ENCODE measurements at places on chromosomes 2 and 18. TPM values are rescaled to one million over a fixed set of nuclear protein-coding genes. Genes with fewer than 3 reads are reported as not detected.

DNA sequence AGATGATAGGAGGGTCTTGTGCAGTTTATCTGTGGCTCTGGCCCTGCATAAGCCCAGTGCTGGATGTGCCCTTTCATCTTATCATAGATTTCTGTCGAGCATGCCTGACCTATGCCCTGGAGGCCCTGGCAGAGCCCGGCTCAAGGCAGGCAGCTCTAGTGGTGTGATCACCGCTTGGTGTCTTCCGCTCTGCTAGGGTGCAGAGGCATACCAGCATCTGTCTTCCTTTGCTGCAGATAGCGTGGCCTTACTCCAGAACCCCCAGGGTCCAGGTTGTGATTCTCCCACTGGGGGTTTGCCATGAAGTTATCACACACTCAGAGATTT lies 13.7 kb upstream of the TRAF3IP1 start:
- no peak for DNase-seq

DNA sequence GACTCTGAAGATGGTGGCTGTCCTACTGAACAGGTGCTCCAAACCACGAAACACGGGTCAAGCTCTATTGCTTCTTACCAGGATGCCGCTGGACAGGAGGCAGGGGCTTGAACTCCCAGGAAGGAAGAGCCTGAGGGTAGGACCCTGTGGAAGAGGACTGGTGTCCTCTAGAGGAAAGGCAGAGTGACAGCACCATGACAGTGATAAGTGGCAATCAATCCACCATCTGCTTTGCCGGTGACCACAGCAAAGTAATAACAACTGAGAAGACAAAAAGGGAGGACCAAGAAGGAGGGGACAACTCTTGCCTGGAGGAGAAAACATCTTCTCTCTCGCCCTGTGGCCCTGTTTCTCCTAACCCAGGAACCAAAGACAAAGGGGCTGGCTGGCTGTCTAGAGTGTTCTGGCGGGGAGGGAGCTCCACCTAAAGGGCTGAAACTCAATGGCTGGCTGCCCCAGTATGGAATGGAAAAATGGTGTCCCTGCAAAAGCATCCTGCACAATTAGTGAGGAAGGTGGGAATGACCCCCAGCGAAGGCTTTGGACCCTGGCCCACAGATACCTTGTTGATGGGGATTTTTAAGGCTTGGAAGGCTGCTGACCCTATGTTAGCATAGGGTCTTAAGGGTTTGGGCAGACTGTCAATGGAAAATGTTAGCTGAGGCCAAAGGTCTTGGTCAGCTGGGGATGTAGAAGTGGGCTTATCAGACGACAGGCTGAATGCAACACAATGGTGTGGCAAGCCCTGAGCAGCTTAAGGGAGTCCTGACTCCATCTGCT lies 35.4 kb downstream of the PROC start:
- DNase-seq: no peak

DNA sequence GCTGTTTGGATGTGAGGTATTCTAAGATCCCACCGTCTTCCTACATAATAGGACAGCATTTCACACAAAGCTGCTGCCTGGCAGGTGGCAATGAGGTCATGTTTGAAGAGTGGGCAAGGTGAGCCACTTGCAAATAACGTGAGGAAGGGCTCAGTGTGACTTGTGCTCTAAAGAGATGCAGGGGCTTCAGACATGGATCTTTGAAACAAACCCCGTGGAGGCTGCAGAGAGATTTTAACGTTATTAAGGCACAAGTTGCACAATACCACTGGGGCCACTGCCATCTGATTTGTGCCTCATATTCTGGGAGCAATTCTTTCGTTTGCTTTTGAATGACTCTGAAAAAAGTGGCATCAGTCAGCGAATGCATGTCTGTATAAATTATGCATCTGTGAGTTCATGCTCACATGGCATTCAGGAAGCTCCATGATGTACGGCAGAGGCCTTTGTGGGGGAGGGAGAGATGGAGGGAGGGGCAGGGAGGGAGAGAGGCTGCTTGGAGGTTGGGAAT lies 362.0 kb downstream of the SOX11 start:
- DNase-seq: no peak

GRCh38 chr2:55311444-55311870 lies 42.4 kb upstream of the MTIF2 start:
- DNase-seq: no peak

DNA sequence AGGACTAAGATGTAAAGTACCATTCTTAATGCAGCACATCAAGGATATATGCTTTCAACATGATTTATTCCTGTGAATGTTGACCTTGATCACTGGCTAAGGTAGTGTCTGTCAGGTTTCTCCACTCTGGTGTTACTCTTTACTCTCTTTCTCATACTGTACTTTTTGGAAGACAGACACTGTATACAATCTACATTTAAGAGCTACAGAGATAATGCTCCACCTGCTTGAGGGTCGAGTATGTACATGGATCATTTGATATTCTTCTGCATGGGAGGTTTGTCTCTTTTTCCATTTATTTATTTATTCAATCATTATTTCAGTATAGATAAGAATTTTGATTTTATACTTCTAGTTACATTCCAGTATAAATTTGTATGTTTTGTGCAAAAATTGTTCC lies 199.5 kb upstream of the RGPD4 start:
- no peak for DNase-seq

- no peak for DNase-seq
Measured at GRCh38 chr2:191038241-191038725, 24.3 kb upstream of the STAT1 start.

- DNase-seq: no peak
Measured at GRCh38 chr2:157158111-157158510, 99.4 kb upstream of the GALNT5 start.

GRCh38 chr2:219929835-219930234 lies 302.4 kb downstream of the SLC4A3 start:
- DNase-seq: no peak

- DNase-seq: no peak
Measured at GRCh38 chr18:12911929-12912703, 28.1 kb upstream of the PTPN2 start.

- DNase-seq: no peak
Measured at GRCh38 chr2:204863336-204863735, 318.1 kb downstream of the PARD3B start.

- no peak for DNase-seq
Measured at GRCh38 chr2:109324861-109325260, 195.9 kb downstream of the SH3RF3 start.

DNA sequence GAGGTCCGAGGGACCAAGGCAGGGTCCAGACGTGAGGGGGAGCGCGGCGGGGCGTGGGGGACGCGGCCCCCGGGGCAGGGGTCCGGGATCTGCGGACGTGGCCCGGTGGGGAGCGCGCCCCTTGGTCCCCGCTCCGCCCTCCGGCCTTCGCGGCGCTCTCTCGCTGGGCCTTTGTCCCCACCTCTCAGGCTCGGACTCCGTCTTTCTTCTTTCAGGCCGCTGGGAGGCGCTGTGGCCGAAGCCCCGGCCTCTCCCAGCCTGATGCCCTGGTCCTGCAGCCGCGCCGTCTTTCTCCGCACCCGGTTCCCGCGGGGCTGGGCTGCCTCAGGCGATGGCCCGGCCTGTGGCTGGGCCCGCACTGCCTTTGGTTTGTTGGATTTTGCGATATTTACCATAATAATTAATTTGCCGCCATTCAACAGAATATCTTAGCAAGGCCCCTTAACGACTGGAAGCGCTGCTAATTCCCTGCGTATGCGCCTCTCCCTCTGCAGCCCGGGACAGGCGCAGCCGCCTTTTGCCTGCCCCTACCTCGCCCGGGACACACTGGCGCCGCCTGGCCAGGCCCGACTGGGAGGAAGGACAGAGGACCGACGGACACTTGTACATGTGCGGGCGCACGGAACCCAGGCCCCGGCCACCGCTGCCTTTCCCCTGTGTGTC lies 10.8 kb downstream of the SIX3 start:
- peak; percentile 71 for DNase-seq

DNA sequence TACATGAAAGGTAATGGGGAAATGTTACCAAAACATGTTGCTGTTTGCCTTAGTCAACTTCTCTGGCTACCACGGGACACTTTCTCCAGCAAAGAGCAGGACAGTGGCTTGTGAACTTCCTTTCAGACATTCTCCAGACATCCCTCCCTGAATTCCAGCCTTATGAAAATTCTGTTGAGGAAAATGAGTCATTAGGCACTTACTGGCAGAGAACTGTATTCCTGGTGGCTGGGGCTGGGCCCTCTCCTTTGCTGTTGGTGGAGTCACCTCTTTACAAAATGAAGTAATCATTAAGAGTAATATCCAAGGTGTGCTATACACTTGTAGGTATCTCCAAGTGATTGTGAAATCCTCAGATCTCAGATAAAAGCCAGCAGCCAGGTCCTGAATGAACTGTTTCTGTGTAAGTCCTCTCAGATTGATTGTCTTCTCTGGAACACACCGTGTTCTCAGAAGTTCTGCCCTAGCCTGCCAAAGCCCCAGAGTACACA lies 1.3 kb upstream of the FAP start:
- DNase-seq: peak; percentile 59

DNA sequence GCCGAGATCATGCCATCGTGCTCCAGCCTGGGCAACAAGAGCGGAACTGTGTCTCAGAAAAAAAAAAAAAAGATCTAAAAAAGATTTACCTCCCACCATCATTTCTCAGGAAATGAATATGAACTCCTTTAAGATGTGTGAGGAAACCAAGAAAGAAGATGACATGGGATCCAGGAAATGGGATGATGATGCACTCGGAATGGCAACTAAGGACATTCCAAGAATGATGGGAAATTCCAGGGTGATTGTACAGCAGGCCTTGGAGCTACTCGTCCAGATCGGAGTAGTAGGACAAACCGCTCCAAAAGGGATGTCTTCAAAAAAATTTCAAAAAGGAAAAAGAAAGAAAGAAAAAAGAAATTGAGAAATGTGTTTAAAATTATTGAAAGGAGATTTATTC lies 84.9 kb upstream of the PMAIP1 start:
- no peak for DNase-seq

DNA sequence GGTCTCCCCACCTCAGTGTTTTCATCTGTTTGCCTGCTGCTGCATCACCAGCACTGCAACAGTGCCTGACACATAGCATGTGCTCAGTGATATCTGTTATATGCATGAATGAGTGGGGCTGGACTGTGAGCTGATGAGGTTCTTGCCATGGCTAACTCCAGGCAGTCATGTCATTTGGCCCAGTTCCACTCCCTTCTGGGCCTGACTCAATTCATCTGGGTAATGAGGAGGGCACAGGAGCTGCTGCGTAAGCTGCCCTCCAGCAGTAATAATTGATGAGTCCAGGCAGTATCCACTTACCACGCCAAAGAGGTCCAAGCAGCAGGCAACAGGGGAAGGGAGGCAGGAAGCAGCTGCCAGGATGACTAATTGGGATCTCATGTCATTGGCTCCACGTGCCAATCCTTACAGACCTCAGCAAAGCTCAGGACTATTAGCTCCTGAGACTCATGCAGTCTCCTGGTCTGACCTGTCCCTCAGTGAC lies 34.1 kb upstream of the MAT2A start:
- DNase-seq: peak; percentile 52

DNA sequence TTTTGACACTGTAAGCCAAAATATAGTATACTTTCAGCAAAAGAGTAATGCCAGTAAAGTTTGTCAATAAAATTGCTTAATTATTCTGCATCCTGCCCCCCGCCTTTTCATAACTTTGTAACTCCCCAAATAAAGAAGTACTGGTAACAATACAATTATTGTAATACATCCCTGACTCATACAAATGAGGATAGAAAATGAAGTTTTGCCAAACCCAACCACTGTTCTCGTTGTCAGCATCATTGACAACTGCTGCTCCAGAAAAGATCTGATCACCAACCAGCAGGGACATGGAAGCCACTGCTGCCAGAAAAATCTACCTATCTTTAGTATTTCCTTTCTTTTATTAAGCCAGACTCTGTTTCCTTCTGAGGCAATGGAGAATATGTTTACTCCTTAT lies 27.1 kb downstream of the SCN3A start:
- no peak for DNase-seq

DNA sequence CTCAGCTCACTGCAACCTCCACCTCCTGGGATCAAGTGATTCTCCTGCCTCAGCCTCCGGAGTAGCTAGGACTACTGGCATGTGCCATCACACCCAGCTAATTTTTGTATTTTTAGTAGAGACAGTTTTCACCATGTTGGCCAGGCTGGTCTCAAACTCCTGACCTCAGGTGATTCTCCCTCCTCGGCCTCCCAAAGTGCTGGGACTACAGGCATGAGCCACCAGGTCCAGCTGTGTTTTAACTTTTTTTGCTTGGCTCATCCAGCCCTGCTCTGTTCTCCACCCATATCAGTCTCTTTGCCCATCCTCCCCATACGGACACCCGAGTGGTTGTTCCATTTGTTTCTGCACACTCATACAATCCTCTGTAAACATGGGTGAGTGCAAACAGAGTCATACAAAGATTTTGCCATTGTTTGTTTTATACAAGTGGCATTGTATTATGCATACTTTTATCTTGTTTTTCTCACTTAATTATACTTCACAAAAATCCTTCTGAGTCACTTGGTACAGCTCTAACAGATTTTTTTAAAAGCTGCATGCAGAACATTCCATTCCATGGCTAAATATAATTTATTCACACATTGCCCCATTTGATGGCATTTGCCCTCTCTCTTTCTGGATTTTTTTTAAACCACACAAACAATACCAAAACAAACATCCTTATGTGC lies 5.3 kb downstream of the APOB start:
- no peak for DNase-seq

DNA sequence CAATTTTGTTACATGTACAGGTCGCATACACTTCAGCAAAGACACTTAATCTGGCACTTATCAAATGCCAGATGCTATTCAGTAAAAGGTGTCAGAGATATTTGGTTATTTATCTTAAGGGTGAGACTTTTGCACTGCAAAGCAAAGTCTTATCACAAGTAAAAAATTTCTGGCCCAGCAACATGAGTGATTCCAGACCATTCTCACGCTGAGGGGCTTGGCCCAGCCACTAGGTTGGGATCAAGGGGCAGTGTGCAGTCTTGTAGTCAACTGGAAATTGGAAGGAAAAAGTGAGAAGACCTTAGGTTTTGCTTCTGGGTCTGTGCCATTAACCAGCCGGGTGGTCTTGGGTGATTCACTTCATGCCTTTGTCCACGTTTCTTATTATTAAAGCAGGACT lies 181.6 kb downstream of the RNF144A start:
- no peak for DNase-seq

DNA sequence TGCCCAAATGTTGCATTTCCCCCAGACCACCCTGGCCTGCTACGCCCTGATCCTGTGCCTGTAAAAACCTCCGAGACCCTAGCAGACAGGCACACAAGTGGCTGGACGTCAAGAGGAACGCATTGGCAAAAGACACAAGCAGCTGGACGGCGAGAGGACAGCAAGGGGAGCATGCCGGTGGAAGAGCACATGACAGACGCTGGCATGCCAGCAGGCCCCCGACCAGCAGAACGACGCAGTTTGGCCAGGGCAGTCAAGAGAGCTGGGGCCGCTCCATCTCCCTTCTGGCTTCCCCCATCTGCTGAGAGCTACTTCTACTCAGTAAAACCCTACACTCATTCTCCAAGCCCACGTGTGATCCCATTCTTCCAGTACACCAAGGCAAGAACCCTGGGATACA lies 42.1 kb downstream of the SAP130 start:
- no peak for DNase-seq

Gene CIDEA
- total RNA-seq: not detected

Gene ECEL1
- total RNA-seq: not detected

Gene TCF23
- not detected for total RNA-seq

Gene STON1
- 0.86 TPM for total RNA-seq

Gene FAM237A
- total RNA-seq: not detected

Gene MROH2A
- total RNA-seq: 0.33 TPM

Gene OSR1
- total RNA-seq: 1.4 TPM

Gene CAPN14
- total RNA-seq: 0.35 TPM

Gene SLC5A7
- not detected for total RNA-seq

Data from Calu3 (cell line).